ENCODE measurements at places on chromosomes 6 and 20. TPM values are rescaled to one million over a fixed set of nuclear protein-coding genes. Genes with fewer than 3 reads are reported as not detected.

DNA sequence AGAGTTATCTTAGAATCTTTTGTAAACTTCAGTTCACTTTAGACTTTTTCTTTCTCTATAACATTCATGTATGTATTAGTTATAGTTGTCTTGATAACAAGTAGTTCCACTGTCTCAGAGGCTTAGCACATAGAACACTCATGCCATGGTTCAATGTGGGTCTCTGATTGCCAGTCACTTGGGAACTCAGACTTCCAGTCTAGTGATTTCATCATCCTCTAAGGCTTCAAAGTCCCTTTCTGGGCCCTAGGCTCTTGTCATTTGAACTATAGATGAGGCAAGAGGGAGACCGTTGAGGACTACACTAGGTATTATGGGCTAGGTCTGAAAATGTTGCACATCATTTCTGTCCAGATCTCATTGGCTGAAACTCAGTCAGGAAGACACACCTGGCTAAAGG, 8.4 kb upstream of the EEF1E1 start:
- no peak for DNase-seq

GRCh38 chr6:12275107-12275506, 15.1 kb upstream of the EDN1 start:
- DNase-seq, result no peak

GRCh38 chr6:153032255-153032882, 29.9 kb upstream of the MTRF1L start:
- no peak for DNase-seq

DNA sequence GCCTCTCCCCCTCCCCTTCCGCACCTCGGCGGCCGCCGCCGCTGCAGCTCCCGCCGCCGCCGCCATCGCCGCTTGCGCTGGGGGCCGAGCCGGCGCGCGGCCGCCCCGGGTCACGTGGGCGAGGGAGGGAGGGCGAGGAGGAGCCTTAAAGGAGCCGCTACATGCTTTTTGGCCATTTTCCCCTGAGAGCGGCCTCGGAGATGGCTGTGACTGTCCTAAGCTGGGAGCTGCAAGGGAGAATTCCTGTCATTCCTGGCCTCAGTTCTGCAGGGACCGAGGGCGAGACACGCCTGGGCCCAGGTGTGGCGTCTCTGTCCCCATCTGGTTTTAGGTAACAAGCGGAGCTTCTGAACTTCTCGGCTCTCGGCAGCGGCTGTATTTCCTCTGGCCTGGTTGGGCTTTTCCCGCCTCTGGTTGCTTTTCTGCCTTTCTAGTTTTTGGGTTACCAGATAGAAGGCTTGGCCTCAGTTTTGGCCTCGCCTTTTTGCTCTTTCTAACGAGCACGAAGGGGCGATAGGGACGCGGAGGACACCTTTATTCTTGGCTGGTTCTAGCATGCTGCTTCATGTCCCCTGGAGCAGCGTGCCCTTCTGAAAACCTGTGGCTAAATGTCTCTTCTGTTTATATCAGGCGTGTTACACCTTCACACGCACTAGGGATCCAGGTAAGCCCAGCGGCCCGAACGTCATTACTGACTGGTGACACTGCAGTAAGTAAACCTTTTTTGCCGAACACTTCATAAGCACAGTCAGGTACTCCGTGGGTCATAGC, at the start of gene EHMT2:
Gene EHMT2, minus strand, starts transcription at position 87 of the 771 bp plus-strand sequence. Its CDS starts 21 bp downstream, at position 66.
- peak; percentile 82 for DNase-seq

MYBL2 gene
- polyA plus RNA-seq, result 1.9 TPM

PPIL6 gene
- polyA plus RNA-seq, result 0.33 TPM

ZSCAN23 gene
- not detected for polyA plus RNA-seq

LPA gene
- polyA plus RNA-seq, result 13.1 TPM
